ENCODE measurements at places on chromosomes 5 and 9. TPM values are rescaled to one million over a fixed set of nuclear protein-coding genes. Genes with fewer than 3 reads are reported as not detected.

SPINK6 gene
- not detected for total RNA-seq

- no peak overlapping the region for H3K4me3 ChIP-seq
- H3K4me1 ChIP-seq, result peaks cover 25% of the 10 kb centered on the region
- H3K27ac ChIP-seq, result no peak overlapping the region
- DNase-seq, result no peak
- no peaks in the 10 kb centered on the region for H3K36me3 ChIP-seq
Measured at GRCh38 chr9:29214154-29214689, 1640.9 kb upstream of the C9orf72 start.

- H3K36me3 ChIP-seq, result no peaks in the 10 kb centered on the region
- H3K27me3 ChIP-seq, result no peaks in the 10 kb centered on the region
- no peak overlapping the region for H3K27ac ChIP-seq
- no peak for DNase-seq
- no peaks in the 10 kb centered on the region for H3K4me1 ChIP-seq
- no peak overlapping the region for H3K4me3 ChIP-seq
Measured at GRCh38 chr9:112601636-112602035, 115.0 kb downstream of the KIAA1958 start.

GRCh38 chr9:132019702-132020101, 60.0 kb downstream of the MED27 start:
- no peaks in the 10 kb centered on the region for H3K27me3 ChIP-seq
- no peaks in the 10 kb centered on the region for H3K36me3 ChIP-seq
- DNase-seq, result no peak
- no peak overlapping the region for H3K27ac ChIP-seq

- DNase-seq, result no peak
- H3K36me3 ChIP-seq, result no peaks in the 10 kb centered on the region
- H3K4me3 ChIP-seq, result no peak overlapping the region
- peaks cover 4% of the 10 kb centered on the region for H3K4me1 ChIP-seq
- peaks cover 12% of the 10 kb centered on the region for H3K27me3 ChIP-seq
Measured at GRCh38 chr9:98811051-98811650, 3.7 kb downstream of the GALNT12 start.

GRCh38 chr9:120918931-120919842, 7.4 kb downstream of the TRAF1 start:
- peak overlapping the region; percentile 29 for H3K27ac ChIP-seq
- H3K4me1 ChIP-seq, result peaks cover 10% of the 10 kb centered on the region
- no peaks in the 10 kb centered on the region for H3K27me3 ChIP-seq
- H3K36me3 ChIP-seq, result no peaks in the 10 kb centered on the region
- DNase-seq, result no peak
- no peak overlapping the region for H3K4me3 ChIP-seq

SMIM32 gene
- total RNA-seq, result not detected

DNA sequence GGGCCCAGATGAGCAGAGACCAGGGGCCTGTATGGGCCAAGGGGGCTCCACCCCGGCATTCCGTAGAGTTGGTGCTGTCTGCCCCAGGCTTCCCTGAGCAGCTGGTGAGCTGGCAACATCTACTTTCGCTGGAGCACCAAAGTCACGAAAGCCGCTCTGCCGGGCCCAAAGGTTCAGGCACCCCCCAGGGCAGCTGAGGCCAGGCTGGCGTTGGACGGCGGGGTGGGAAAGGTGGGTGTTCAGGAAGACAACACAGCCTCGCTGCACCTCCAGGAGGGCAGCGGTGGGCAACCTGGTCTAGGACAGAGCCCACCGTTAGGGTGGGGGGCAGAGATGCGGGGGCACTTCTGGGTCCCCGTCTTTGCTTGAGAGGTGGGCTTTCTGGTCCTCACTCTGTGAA, 30.1 kb upstream of the TMEM250 start:
- H3K27ac ChIP-seq, result no peak overlapping the region
- H3K36me3 ChIP-seq, result no peaks in the 10 kb centered on the region
- no peak overlapping the region for H3K4me3 ChIP-seq
- H3K4me1 ChIP-seq, result no peaks in the 10 kb centered on the region
- H3K27me3 ChIP-seq, result no peaks in the 10 kb centered on the region

- H3K4me3 ChIP-seq, result no peak overlapping the region
- H3K4me1 ChIP-seq, result no peaks in the 10 kb centered on the region
- no peaks in the 10 kb centered on the region for H3K27me3 ChIP-seq
- no peaks in the 10 kb centered on the region for H3K36me3 ChIP-seq
- H3K27ac ChIP-seq, result no peak overlapping the region
Measured at GRCh38 chr5:73266176-73266738, 93.3 kb downstream of the TMEM174 start.

DNA sequence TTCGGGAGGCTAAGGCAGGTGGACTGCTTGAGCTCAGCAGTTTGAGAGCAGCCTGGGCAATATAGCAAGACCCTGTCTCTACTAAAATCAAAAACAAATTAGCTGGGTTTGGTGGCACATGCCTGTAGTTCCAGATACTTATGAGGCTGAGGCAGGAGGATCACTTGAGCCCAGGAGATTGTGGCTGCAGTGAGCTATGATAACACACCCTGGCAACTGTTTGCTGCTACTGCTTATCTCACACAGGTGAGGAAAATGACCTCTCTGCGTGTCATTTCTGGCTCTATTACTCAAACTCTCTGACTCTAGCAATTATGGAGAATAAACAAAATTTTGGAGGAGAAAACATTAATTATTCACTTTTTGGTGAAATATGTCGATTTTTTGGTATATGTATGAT, 45.3 kb upstream of the TMC1 start:
- no peaks in the 10 kb centered on the region for H3K27me3 ChIP-seq
- no peak overlapping the region for H3K4me3 ChIP-seq
- DNase-seq, result no peak
- no peaks in the 10 kb centered on the region for H3K36me3 ChIP-seq
- H3K27ac ChIP-seq, result no peak overlapping the region
- no peaks in the 10 kb centered on the region for H3K4me1 ChIP-seq

IFNA17 gene
- not detected for total RNA-seq

GRCh38 chr9:34572092-34572491, 17.4 kb downstream of the CNTFR start:
- no peaks in the 10 kb centered on the region for H3K36me3 ChIP-seq
- H3K4me3 ChIP-seq, result no peak overlapping the region
- H3K4me1 ChIP-seq, result peaks cover 13% of the 10 kb centered on the region
- no peak for DNase-seq
- H3K27ac ChIP-seq, result no peak overlapping the region

DNA sequence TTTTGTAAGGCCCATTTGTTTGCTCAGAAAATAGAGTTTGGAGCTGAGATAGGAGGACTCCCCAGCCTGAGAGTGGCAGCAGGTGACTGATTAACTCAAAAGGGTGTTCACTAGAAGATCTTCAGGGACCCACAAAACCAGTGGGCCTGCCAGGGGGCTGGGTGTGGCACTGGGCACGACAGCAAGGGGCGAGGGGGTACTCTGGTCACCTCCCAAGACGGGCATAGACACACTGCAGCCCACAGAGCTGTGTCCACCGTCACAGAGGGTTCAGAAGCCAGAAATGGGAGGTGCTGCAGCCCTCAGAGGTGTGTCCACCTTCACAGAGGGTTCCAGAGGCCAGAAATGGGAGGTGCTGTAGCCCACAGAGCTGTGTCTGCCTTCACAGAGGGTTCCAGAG, 75.6 kb upstream of the CACNA1B start:
- no peak overlapping the region for H3K27ac ChIP-seq
- no peak overlapping the region for H3K4me3 ChIP-seq
- no peaks in the 10 kb centered on the region for H3K4me1 ChIP-seq
- no peak for DNase-seq
- H3K36me3 ChIP-seq, result peaks cover 15% of the 10 kb centered on the region
- no peaks in the 10 kb centered on the region for H3K27me3 ChIP-seq

DNA sequence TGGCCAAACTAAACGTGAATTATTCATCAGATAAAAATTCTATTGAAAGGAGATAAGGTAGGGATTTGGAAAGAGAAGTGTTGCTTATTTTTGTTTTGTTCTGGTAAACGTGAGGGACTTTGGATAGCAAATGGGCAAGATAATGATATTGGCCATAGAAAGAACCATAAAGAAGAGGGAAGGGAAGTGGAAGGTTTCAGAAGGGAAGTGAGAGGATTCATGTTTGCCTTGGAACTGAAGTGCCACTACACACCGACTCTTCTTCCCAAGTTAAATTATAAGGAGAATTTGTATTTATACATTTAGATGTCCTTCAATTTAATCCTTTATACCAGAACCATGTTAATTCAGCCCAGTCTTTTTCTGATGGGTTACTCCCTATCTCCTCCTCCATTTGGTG, 42.1 kb upstream of the TAF11L2 start:
- no peak for DNase-seq
- no peak overlapping the region for H3K4me3 ChIP-seq
- H3K4me1 ChIP-seq, result no peaks in the 10 kb centered on the region
- H3K27me3 ChIP-seq, result no peaks in the 10 kb centered on the region
- H3K27ac ChIP-seq, result no peak overlapping the region

GRCh38 chr9:33065157-33066076, 11.1 kb downstream of the SMU1 start:
- no peak overlapping the region for H3K4me3 ChIP-seq
- no peak overlapping the region for H3K27ac ChIP-seq
- H3K4me1 ChIP-seq, result no peaks in the 10 kb centered on the region
- H3K27me3 ChIP-seq, result no peaks in the 10 kb centered on the region
- H3K36me3 ChIP-seq, result peaks cover 11% of the 10 kb centered on the region
- DNase-seq, result no peak

ZNF883 gene
- total RNA-seq, result 0.08 TPM

DNA sequence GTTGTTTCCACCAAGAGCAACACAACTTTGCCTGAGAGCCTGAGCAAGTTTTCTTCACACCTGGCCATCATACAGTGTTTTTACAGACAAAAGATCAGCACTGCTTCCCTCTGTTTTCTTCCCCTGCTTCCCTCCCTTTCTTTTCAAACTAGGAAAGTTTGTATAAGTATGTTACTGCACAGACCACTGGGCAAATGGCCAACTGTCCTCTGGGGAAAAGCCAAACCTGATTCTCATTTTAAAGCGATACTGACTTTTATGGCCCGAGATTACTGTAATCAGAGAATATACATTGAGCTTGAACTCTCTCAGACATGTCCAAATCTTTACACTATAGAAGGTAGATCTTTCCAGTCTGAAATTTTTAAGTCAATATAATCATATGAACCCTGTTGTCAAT, 415.0 kb downstream of the NFIB start:
- no peaks in the 10 kb centered on the region for H3K4me1 ChIP-seq
- H3K4me3 ChIP-seq, result no peak overlapping the region
- no peak overlapping the region for H3K27ac ChIP-seq
- no peaks in the 10 kb centered on the region for H3K27me3 ChIP-seq
- no peak for DNase-seq
- no peaks in the 10 kb centered on the region for H3K36me3 ChIP-seq

TCOF1 gene
- total RNA-seq, result 8.5 TPM

COL5A1 gene
- 12.3 TPM for total RNA-seq

MLANA gene
- total RNA-seq, result 0.05 TPM

DNA sequence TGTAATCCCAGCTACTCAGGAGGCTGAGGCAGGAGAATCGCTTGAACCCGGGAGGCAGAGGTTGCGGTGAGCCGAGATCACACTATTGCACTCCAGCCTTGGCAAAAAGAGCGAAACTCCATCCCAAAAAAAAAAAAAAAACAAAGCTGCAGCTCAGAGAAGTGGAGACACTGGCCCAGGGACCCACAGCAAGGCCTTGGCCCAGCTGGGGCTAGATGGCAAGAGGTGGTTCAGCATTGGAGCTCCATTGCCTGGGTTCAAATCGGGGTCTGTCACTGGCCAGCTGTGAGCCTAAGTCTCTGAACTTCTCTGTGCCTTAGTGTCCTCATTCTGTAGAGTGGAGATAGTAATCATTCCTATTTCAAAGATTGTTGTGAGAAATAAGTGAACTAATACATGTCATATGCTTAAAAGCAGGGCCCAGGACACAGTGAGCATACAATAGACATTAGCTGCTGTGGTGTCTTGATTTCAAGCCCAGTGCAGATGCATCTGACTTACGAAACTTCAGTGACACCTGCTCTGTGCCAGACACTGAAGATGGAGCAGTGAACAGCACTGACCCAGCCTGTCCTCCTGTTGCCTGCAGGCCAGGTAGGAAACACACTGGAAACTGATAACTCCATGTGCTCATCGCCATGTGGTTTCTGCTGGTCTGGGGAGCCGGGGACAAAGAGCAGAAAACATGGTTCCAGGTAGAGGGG, 127.7 kb downstream of the C9orf50 start:
- no peak overlapping the region for H3K4me3 ChIP-seq
- no peaks in the 10 kb centered on the region for H3K27me3 ChIP-seq
- peak overlapping the region; percentile 71 for H3K27ac ChIP-seq
- DNase-seq, result no peak
- H3K36me3 ChIP-seq, result no peaks in the 10 kb centered on the region

DNA sequence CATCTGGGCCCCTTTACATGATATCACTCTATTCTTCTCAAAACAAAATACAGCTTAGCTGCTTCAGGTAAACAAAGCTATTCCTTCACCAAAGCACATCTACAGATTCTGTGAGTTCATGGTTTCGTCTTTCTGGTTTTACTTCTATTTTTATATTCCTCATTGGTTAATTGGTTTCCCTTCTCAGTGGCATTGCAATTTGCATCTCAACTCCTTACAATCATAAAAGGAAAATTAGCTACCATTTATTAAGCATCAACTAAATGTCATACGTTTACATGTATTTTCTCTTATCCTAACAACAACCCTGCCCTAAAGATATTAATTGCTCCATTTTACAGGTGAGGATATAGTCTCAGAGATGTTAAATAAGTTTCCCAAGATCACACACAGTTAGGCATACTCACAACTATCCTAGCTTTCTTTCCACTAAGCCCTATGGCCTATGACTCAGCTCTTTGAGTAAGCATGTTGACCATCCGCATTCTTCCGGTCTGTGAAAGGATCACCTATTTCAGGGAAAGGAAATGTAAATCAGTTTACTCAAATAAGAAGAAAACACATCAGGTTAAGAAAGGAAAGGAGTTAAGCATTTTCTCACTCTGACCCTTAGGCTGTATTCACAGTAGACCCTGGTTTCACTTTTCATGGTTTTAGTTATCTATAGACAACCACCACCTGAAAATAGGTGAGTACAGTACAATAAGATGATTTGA, 146.1 kb downstream of the CAAP1 start:
- H3K27me3 ChIP-seq, result no peaks in the 10 kb centered on the region
- H3K4me1 ChIP-seq, result no peaks in the 10 kb centered on the region
- DNase-seq, result no peak
- H3K4me3 ChIP-seq, result no peak overlapping the region
- H3K36me3 ChIP-seq, result no peaks in the 10 kb centered on the region
- no peak overlapping the region for H3K27ac ChIP-seq

SLC25A48 gene
- 1.1 TPM for total RNA-seq

THBS4 gene
- total RNA-seq, result 0.28 TPM

- no peak for DNase-seq
- H3K27me3 ChIP-seq, result no peaks in the 10 kb centered on the region
- H3K4me1 ChIP-seq, result no peaks in the 10 kb centered on the region
- no peak overlapping the region for H3K27ac ChIP-seq
- no peaks in the 10 kb centered on the region for H3K36me3 ChIP-seq
Measured at GRCh38 chr9:91790917-91791316, 159.1 kb downstream of the ROR2 start.

Data from liver (tissue), 10 donors.